ENCODE measurements at places on chromosomes 12 and 14. TPM values are rescaled to one million over a fixed set of nuclear protein-coding genes. Genes with fewer than 3 reads are reported as not detected.

Gene DERA
- polyA plus RNA-seq, result 83.6 TPM

Gene CD163L1
- polyA plus RNA-seq, result 1.1 TPM

Gene IL23A
- 1.6 TPM for polyA plus RNA-seq

Gene ZBTB42
- polyA plus RNA-seq, result 0.68 TPM

Gene ADAM21
- not detected for polyA plus RNA-seq

Gene CSRP2
- 0.07 TPM for polyA plus RNA-seq

Gene TAS2R46
- polyA plus RNA-seq, result 0.36 TPM

Gene RPGRIP1
- polyA plus RNA-seq, result 10.4 TPM

Gene TAS2R7
- not detected for polyA plus RNA-seq

Gene OLR1
- polyA plus RNA-seq, result 0.88 TPM

All from CD14-positive monocyte (primary cell).